ENCODE measurements at places on chromosomes 4 and X. TPM values are rescaled to one million over a fixed set of nuclear protein-coding genes. Genes with fewer than 3 reads are reported as not detected.

Gene ZFP42
- not detected for total RNA-seq

Gene WAS
- total RNA-seq = 0.17 TPM

Gene TEX13B
- not detected for total RNA-seq

Gene ARR3
- not detected for total RNA-seq

Gene GRIA2
- not detected for total RNA-seq

Gene ZBTB49
- 2.7 TPM for total RNA-seq

Gene SLC6A14
- total RNA-seq = not detected

Gene IL9R
- total RNA-seq = 0.09 TPM

Gene SLC34A2
- 0.03 TPM for total RNA-seq

Gene TRO
- 0.64 TPM for total RNA-seq

Gene SMIM10L2A
- 0.17 TPM for total RNA-seq

Gene BMPR1B
- 7.9 TPM for total RNA-seq

Gene VCX
- total RNA-seq = not detected

Gene NLGN4X
- total RNA-seq = 0.07 TPM

Gene HNRNPH2
- 66.1 TPM for total RNA-seq

Gene SLC26A1
- total RNA-seq = 0.31 TPM

Gene LNX1
- total RNA-seq = not detected

Gene KLKB1
- total RNA-seq = 0.03 TPM

Gene SPARCL1
- not detected for total RNA-seq

Gene COL25A1
- not detected for total RNA-seq

Gene OTUD5
- 63.1 TPM for total RNA-seq

Gene STATH
- total RNA-seq = not detected

Gene PRR32
- total RNA-seq = not detected

Gene MAGEE2
- total RNA-seq = not detected

Gene RAB41
- total RNA-seq = not detected

Gene FRMPD3
- total RNA-seq = 0.15 TPM

Gene ENPEP
- total RNA-seq = not detected

Gene ETDB
- not detected for total RNA-seq

Gene NDST4
- total RNA-seq = not detected

Gene KLHL5
- total RNA-seq = 51.2 TPM

Gene NRK
- not detected for total RNA-seq

Gene MAGEA9B
- 0.07 TPM for total RNA-seq

Gene FABP2
- not detected for total RNA-seq

Gene UCHL1
- total RNA-seq = 906 TPM

Gene RNF128
- total RNA-seq = not detected

Gene DCAF8L2
- total RNA-seq = not detected

Gene GLRA3
- total RNA-seq = not detected

Gene FANCB
- total RNA-seq = 3.2 TPM

Gene MUC7
- not detected for total RNA-seq

Gene ODAPH
- total RNA-seq = 0.23 TPM

Gene BEND2
- not detected for total RNA-seq

Gene CDX4
- total RNA-seq = not detected

Gene FDCSP
- total RNA-seq = not detected

Gene GAGE12F
- total RNA-seq = not detected

Gene OPRPN
- total RNA-seq = not detected

Gene NAA11
- total RNA-seq = not detected

Gene TKTL1
- total RNA-seq = not detected

Measured in A549 treated with DMSO at 1 μM for 4 hours (cell line).